ENCODE measurements at places on chromosomes 6 and 20.

- DNase-seq: no peak
These were observed 6.4 kb downstream of the RPS12 start for GRCh38 chr6:132820629-132821381.

DNA sequence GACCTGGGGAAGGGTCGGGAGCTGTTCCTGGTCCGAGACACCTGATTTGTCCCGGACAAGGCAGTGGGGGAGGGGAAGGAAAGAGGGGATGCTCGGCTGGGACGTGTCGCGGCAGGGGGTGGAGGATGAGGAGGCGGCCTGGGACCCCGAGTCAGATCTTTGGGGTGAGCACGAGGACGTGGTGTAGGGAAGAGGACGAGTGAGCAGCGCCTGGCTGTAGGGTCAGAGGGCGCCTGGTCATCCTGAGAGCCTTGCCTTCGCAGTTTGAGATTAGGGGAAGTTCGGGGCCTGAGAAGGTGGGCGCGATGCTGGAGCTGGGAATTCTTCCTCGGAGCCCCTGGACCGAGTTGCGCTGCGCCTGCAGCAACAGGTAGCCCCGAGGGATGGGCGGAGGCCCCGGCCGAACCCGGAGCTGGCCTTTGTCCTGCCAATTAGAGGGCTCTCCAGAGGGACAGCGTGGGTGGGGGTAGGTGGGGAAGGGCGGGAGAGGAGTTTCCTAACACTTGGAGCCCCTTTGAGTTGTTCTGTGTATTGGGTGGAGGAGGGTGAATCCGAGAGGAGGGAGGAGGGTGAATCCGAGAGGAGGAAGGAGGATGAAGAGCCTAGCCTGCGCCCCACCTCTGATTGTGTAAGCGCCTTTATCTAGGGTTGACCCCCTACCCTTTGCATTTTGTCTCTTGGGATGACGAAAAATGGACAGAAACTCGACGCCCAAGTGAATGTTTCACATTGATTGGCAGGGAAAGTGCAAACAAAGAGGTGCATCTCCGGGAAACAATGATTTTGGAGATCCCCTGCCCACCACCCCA lies 72.0 kb downstream of the SOX4 start:
- no peak for DNase-seq

DNA sequence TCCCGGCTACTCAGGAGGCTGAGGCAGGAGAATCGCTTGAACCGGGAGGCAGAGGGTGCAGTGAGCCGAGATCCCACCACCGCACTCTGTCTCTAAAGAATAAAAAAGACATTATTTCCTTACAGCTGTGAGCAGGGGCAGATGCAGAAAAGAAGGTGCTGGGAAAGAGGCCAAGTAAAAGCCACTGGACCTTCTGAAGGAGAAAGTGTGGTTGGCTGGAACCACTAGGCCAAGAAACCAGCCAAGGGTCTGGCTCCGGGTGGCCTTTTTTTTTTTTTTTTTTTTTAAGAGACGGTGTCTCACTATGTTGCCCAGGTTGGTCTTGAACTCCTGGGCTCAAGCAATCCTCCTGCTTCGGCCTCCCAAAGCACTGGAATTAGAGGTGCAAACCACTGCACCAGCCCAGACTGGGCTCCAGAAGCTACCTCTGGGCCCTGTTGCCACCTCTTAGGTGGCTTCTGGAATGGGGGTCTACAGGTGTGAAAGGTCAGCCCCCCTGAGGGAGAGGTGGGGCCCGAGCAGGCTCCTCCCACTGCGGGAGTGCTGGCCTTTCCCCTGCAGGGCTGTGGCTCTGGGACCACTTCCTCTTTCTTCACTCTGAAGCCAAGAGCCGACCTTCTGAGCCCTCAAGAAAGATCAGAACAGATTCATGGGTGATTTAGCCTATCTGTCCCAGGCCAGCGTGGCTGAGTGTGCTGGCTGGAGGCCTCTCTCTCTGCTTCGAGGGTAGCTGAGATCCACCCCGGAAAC lies at the start of gene FGD2:
FGD2 (plus strand) TSS at position 595 of the 750 bp plus-strand sequence. CDS start 163 bp downstream, outside the sequence.
- DNase-seq: no peak

DNA sequence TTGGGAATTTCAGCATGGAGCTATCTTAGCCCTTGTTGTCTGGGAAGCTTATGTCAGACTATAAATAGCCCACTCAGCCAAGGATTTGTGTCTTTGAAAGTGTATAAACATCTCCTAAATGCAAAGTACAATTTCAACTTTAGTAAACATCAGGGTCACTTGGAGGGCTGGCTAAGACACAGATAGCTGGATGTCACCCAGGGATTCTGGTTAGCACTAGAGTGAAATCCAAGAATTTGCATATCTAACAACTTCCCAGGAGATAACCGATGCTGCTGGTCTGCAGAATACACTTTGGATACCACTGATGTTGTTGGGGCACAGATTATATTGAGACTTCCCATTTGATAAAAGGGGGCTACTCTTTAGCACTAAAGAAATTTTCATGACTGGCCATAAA lies 130.9 kb downstream of the PAX1 start:
- no peak for DNase-seq

GRCh38 chr6:28251661-28252008 lies 434 bp downstream of the ZKSCAN4 start:
- no peak for DNase-seq

DNA sequence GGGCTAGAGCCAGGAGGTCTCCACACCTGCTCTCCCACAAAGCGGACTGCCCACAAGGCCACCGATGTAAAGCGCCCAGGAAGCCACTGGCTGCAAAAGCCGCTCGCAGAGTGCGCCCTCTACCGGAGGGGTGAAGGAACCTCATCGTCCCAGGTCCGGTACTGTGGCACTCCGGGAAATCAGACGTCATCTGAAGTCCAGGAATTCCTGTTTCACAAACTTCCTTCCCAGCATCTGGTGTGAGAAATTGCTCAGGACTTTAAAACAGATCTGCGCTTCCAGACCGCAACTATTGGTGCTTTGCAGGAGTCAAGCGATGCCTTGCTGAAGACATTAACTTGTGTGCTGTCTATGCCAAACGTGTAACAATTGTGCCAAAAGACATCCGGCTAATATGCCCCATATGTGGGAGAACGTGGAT lies 115.1 kb upstream of the ARID1B start:
- peak; percentile 58 for DNase-seq

All from stimulated activated CD4-positive, alpha-beta T cell treated with anti-CD3 and anti-CD28 coated beads, TNF-alpha, amount 100 ng/mL, for 24 hours (primary cell).